ENCODE measurements at places on chromosomes 7 and 10. TPM values are rescaled to one million over a fixed set of nuclear protein-coding genes. Genes with fewer than 3 reads are reported as not detected.

DNA sequence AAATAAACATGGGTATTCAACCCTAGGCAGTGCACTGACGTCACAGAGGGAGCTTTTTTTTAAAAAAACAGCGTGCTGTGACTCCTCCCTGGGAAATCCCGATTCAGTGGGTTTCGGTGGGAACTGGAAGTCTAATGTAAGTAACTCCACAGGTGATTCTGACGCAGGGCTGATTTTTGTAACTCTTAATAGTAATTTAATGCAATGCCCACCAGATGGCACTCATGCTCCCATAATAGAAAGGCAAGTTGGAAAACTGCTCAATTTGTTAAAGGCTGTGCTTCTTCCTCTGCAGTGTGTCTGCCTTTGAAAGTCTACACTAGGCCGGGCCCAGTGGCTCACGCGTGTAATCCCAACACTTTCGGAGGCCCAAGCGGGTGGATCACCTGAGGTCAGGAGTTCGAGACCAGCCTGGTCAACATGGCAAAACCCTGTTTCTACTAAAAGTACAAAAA lies 10.9 kb upstream of the RSU1 start:
- peaks cover 7% of the 10 kb centered on the region for H3K4me1 ChIP-seq
- H3K36me3 ChIP-seq, result no peaks in the 10 kb centered on the region
- H3K27me3 ChIP-seq, result no peaks in the 10 kb centered on the region
- H3K27ac ChIP-seq, result peak overlapping the region; percentile 32
- no peak overlapping the region for H3K4me3 ChIP-seq

DNA sequence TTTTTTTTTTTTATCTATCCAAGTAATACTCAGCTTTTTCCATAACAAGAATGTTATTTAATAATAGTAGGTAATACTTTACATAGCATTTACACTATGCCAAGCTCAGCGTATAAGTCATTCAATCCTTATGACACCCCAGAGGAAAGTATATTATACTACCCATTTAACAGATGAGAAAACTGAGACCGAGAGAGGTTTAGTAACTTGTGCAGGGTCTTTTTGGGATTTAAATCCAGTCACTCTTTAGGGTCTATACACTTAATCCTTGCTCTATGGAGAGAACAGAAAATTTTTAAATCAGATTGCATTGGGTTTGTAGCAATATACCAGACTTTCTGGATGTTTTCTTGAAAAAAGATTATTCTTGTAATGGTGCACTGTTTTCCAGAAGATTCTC lies 192.2 kb downstream of the ARHGAP21 start:
- no peak for DNase-seq
- no peak overlapping the region for H3K27ac ChIP-seq
- peaks cover 46% of the 10 kb centered on the region for H3K36me3 ChIP-seq
- no peaks in the 10 kb centered on the region for H3K4me1 ChIP-seq

- H3K4me3 ChIP-seq, result no peak overlapping the region
- H3K27me3 ChIP-seq, result no peaks in the 10 kb centered on the region
- H3K4me1 ChIP-seq, result no peaks in the 10 kb centered on the region
- H3K36me3 ChIP-seq, result no peaks in the 10 kb centered on the region
- no peak overlapping the region for H3K27ac ChIP-seq
- no peak for DNase-seq
Measured at GRCh38 chr10:15660990-15661389, 58.7 kb downstream of the ITGA8 start.

Gene GDF10
- 3.8 TPM for total RNA-seq

Gene BTBD16
- 0.55 TPM for total RNA-seq

Gene TDRD1
- 0.16 TPM for total RNA-seq

Gene COPS6
- 66.0 TPM for total RNA-seq
